Thyroid gland (tissue), 4 donors: ENCODE measurements at places on chromosomes 7 and 10.

DNA sequence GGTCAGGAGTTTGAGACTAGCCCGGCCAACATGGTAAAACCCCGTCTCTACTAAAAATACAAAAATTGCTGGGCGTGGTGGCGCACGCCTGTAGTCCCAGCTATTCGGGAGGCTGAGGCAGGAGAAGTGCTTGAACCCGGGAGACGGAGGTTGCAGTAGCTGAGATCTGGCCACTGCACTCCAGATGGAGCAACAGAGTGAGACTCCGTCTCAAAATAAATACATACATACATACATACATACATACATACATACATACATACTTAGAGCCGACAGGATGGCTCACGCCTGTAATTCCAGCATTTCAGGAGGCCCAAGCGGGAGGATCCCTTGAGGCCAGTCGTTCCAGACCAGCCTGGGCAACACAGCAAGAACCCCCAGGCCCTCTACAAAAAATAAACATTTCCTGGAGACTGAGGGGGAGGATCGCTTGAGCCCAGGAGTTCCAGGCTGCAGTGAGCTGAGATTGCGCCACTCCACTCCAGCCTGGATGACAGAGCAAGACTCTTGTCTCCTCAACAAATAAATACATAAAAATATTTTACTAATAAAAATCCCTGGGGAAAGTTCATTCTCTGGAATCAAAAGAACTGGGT lies 90.9 kb upstream of the TNRC18 start:
- no peak for DNase-seq
- H3K27me3 ChIP-seq: no peaks in the 10 kb centered on the region

DNA sequence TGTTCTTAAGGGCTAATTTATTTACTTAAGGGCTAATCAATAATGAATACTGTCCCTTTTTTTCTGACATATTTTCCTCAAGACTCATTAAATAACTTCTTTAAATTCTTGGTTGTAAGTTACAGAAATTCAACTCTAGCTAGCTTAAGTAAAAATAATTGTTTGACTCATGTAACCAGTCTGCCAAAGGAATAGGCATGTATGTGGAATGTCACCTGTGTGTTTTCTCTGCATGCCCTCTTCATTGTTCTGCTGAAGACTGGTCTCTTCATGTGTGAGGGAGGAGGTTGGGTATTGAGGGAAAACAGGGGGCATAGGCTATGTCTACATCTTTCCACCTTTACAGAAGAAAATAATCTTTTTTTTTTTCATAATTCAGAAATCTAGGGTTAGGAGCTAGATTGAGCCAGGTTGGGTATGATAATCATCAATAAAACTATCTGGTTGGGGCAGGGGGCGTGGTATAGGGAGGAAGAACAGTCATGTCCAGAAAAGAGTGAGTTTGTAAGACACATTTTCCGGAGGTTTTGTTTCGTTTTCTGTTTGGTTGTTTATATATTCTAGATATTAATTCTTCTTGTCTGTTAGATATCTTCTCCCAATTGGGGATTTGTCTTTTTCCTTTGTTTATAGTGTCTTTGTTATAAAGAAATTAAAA lies 37.9 kb downstream of the EXOC4 start:
- no peaks in the 10 kb centered on the region for H3K27me3 ChIP-seq
- H3K4me3 ChIP-seq: no peak overlapping the region
- H3K4me1 ChIP-seq: peaks cover 4% of the 10 kb centered on the region
- no peak overlapping the region for H3K27ac ChIP-seq
- no peak for DNase-seq
- H3K36me3 ChIP-seq: peaks cover 10% of the 10 kb centered on the region

DNA sequence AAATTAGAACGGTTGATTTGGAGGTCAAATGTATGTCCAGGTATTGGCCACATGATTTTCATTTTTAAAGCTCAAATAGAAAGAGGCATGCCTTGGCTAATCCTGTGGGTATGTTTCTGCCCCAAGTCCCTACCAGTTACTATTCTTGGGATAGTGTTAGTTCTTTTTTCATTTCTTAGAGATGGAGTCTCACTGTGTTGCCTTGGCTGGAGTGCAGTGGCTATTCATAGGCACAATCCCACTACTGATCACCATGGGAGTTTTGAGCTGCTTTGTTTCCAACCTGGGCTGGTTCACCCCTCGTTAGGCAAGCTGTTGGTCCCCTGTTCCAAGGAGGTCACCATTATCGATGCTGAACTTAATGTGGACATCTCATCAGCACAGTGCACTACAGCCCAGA lies 46.3 kb downstream of the NRP1 start:
- no peak for DNase-seq
- H3K27me3 ChIP-seq: no peaks in the 10 kb centered on the region
- no peaks in the 10 kb centered on the region for H3K36me3 ChIP-seq
- no peak overlapping the region for H3K27ac ChIP-seq
- no peak overlapping the region for H3K4me3 ChIP-seq

- peaks cover 41% of the 10 kb centered on the region for H3K4me1 ChIP-seq
- no peaks in the 10 kb centered on the region for H3K36me3 ChIP-seq
- peak overlapping the region; percentile 85 for H3K27ac ChIP-seq
- no peak for DNase-seq
Observed at GRCh38 chr10:12388671-12389070, 39.3 kb downstream of the CAMK1D start.

GRCh38 chr7:37410305-37411229 lies 38.1 kb downstream of the ELMO1 start:
- no peak for DNase-seq
- no peak overlapping the region for H3K4me3 ChIP-seq
- no peaks in the 10 kb centered on the region for H3K27me3 ChIP-seq
- H3K4me1 ChIP-seq: peaks cover 27% of the 10 kb centered on the region
- H3K27ac ChIP-seq: no peak overlapping the region

DNA sequence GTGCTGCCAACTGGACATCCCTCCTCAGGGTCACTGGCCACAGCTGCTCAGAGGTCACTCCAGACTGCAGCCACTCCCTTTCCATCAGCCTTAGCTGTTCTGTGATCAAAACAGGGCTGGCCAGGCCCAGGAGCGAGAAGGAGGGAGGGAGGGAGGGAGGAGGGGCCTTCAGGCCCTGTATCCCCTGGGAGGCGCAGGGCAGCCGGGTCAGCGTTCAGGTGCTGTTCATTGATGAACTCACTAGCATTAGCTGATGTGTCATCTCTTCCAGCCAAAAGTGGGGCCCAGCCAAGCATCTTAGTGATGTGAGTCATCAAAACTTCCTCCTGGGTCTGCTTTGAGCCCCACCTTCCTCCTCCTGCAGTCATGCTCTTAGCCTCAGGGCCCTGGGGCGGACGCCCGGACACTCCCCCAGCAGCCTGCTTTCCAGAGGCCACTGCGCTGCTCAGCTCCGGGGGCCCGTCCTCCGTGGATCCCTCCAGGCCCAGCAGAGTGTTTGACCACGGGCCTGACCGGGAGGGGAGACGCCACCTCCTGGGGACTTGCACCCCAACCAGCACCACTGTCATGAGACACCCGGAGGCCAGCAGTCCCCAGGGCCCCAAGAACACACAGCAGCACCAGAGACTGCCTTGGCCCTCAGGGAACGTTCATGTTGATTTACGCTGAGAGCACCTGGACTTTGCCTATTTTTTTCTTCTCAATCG lies 149.2 kb downstream of the PRKAG2 start:
- H3K4me1 ChIP-seq: peaks cover 10% of the 10 kb centered on the region
- DNase-seq: no peak
- H3K4me3 ChIP-seq: no peak overlapping the region
- H3K27me3 ChIP-seq: no peaks in the 10 kb centered on the region
- H3K36me3 ChIP-seq: no peaks in the 10 kb centered on the region

DNA sequence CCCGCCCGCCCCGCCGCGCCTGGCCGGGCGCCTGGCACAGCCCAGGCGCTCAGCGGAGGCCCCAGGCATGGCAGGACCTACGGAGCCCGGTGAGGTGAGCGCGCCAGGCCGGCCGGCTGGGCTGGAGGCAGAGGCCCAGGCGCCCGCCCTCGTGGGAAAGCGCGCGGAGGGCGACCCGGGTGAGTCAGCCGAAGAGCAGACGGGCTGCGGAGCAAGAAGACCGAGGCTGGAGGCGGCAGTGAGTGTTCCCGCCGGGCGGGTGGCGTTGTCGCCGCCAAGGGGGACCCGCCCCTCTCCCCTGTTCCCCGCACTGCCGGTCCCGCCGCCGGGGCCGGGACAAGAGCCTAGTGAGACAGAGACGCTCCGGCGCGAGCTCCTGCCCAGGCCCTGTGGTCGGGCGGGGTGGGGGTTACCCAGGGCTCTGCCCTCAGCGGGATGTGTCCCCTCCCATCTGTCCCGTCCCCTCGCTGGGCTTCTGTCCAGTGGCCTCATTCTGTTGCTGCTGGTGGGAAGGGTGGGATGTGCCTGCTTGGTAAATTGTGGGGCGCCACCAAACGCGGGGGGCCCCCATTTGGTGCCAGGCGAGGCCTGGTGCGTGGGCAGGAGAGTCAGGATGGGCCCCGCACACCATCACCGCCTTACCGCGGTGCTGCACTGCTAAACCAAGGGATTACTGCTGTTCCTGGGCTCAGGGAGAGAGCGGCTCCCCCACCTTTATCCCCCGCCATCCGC lies 17.0 kb upstream of the NODAL start:
- peak; percentile 77 for DNase-seq
- H3K36me3 ChIP-seq: no peaks in the 10 kb centered on the region
- H3K4me3 ChIP-seq: no peak overlapping the region
- H3K27me3 ChIP-seq: no peaks in the 10 kb centered on the region
- H3K4me1 ChIP-seq: peaks cover 11% of the 10 kb centered on the region
- H3K27ac ChIP-seq: no peak overlapping the region

- peak; percentile 46 for DNase-seq
- no peaks in the 10 kb centered on the region for H3K27me3 ChIP-seq
- no peaks in the 10 kb centered on the region for H3K4me1 ChIP-seq
- no peak overlapping the region for H3K4me3 ChIP-seq
- H3K27ac ChIP-seq: no peak overlapping the region
- no peaks in the 10 kb centered on the region for H3K36me3 ChIP-seq
Observed at GRCh38 chr7:34823650-34824258, 165.7 kb downstream of the NPSR1 start.

DNA sequence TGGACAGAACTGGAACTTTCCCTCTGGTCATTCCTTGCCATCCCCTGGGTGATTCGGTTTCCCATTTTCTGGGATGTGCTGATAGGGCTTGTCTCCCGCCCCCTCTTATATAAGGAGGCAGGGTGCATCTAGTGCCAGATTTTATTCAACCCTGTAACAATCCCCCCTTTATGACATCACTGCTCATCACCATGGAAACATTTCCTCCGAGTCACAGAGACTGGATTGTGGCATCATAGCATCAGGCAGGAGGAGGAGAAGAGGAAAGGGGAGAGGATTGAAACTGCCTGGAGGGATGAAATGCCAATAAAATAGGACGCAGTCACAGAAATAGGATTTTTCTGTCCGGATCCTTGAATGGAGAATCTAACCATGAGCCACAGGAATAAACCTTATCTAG lies 25.0 kb downstream of the SORCS3 start:
- no peaks in the 10 kb centered on the region for H3K4me1 ChIP-seq
- H3K36me3 ChIP-seq: no peaks in the 10 kb centered on the region
- no peak overlapping the region for H3K4me3 ChIP-seq
- H3K27ac ChIP-seq: no peak overlapping the region
- DNase-seq: no peak

- no peak for DNase-seq
- H3K4me3 ChIP-seq: no peak overlapping the region
- no peaks in the 10 kb centered on the region for H3K4me1 ChIP-seq
- no peaks in the 10 kb centered on the region for H3K27me3 ChIP-seq
- no peaks in the 10 kb centered on the region for H3K36me3 ChIP-seq
Observed at GRCh38 chr10:14454206-14454605, 123.5 kb upstream of the FRMD4A start.
